ENCODE measurements at places on chromosomes 16 and 17.
A peak's percentile ranks its signal among the peaks of the same experiment; 100 is the strongest.

GRCh38 chr17:75263055-75263454 is 1.4 kb downstream of the MRPS7 start:
- no peak for DNase-seq

- no peak for DNase-seq
Observed at GRCh38 chr16:50136399-50136798, 16.7 kb upstream of the TENT4B start.

DNA sequence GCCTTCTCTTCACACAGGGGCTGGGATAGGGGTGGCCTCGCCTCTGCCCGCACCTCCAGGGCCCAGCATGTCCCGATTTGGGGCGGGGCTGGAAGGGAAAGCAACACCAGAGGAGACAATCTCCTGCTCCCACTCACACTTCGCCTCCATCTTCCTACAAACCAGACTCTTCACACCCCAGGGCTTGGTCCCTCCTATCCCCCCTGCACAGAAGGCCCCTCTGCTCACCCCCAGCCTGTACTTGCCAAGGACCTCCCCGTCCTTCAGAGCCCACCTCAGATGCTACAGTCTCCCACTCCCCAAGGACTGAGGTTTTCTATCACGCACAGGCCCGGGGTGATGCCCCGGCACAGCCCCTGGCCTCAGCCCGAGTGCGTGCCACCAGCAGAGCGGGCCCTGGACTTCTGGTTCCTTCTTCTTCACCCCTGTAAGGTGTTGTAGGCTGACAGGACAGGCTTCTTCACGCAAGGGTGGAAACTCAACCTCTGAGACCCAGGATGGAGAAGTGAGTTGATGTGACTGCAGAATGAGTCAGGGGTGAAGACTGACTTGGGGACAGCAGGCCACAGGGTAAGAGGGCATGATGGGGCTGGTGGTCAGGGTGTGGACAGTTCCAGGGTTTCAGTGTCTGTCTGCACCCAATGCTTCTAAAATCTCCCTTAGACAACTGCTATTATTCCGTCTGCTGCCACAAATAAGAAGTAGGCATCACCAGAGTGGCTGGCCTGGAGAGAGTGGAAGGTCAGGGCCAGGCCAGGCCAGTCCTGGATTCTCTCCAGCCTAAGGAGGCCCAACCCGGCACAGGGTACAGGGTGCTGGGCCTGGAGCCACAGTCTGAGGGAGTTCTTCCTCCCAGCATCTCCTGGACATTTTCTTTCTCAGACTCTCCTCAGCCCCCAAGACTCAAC is 2.5 kb downstream of the ITGAE start:
- no peak for DNase-seq

GRCh38 chr16:252366-253337 is 18.0 kb downstream of the FAM234A start:
- DNase-seq: no peak

GRCh38 chr17:38711792-38712571 is 6.9 kb downstream of the MLLT6 start:
- no peak for DNase-seq

DNA sequence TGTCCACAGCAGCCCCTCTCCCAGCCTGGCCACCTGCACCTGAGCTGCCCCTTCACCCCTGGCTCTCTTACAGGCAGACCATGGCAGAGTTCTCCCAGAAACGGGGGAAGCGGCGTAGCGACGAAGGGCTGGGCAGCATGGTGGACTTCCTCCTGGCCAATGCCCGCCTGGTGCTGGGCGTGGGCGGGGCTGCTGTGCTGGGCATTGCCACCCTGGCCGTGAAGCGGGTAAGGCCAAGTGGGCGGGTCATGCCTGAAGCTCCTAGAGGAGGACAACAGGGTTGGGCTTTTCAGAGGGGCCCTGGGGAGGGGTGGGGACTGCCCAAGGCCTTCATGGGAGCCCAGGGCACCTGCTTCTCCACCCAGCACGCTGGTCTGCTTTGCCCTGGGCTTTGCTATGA is 2.2 kb downstream of the MIEF2 start:
- no peak for DNase-seq

- DNase-seq: no peak
Observed at GRCh38 chr17:79047923-79048825, 24.2 kb downstream of the C1QTNF1 start.

GRCh38 chr17:54985476-54985875 is 16.9 kb downstream of the STXBP4 start:
- DNase-seq: no peak

DNA sequence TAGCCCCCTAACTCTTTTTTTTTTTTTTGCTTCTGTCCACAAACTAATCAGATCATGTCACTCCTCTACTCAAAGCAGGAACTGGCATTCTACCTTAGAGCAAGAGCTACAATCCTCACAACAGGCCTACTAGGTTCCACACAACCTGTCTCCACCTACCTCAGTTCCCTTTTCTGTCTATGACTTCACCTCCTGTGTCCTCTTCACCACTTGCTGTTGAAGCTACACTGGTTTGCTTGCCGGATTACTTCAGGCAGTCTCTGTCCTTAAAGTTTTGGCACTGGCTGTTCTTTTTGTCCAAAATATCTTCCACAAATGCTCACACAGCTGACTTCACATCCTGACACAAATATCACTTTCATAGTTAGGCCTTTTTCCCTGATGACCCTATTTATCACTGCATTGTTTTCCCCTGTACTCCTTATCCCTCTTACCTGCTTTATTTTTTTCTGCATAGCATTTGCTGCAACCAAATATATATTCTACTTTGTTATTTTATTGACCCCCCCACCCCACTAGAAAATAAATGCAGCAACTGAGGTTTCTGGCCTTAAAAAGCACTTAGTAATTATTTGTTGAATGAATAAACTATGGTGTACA is 72.0 kb downstream of the KANSL1 start:
- no peak for DNase-seq

DNA sequence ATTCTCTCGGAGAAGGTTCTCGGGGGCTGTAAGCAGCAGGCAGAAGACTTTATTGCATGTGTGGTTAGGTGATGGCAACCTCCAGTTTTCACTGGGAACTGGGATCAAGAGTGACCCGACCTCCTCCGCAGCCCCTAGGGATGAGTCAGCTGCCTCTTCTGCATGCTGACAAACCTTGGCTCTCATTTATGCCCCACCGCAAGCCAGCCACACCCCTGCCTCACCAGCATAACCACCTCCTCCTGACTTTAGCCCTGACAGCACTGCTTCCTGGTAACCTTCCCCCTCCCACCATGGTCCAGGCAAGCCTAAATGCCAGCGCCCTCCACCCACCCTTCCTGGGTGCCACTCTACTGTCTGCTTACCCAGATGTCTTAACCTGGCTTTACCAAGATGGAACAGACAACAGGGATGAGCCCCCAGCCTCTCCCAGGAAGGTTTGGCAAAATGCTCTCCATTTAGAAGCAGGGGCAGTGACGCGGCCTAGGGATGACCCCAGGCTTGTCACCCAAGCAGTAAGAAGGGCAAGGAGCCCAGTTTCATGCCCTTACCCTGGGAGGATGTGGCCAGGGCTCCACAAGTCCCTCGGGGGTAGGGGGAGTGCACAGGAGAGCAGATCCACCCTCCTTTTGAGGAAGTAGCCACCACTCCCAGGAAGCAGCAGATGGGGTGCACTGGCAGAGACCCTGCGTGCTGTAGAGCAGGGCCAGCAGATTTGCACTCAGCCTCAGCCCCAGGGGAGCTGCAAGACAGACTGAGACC is 73.5 kb downstream of the GOSR1 start:
- DNase-seq: no peak

GRCh38 chr16:3068487-3068886 is 3.0 kb downstream of the IL32 start:
- DNase-seq: no peak

DNA sequence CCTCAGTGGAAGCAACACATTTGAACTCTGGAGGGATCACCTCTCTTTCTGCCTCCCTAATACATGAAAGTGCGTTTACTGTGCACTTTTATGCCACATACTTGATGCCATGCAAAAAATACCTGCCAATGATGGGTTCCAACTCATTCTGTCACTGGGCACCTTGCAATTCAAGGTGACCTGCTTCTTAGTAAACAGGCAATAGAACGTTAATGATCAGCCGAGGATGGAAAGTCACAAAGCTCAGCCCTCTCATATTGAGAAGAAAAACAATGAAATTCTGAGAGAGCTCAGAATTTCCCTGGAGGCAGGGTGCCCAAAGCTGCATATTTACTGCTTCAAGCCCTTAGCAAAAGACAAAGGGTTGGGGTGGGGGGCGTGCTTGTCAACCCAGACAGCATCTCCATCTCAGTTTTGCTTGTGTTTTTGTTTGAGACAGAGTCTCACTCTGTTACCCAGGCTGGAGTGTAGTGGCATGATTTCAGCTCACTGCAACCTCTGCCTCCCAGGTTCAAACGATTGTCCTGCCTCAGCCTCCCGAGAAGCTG is 23.2 kb downstream of the LITAF start:
- DNase-seq: no peak

DNA sequence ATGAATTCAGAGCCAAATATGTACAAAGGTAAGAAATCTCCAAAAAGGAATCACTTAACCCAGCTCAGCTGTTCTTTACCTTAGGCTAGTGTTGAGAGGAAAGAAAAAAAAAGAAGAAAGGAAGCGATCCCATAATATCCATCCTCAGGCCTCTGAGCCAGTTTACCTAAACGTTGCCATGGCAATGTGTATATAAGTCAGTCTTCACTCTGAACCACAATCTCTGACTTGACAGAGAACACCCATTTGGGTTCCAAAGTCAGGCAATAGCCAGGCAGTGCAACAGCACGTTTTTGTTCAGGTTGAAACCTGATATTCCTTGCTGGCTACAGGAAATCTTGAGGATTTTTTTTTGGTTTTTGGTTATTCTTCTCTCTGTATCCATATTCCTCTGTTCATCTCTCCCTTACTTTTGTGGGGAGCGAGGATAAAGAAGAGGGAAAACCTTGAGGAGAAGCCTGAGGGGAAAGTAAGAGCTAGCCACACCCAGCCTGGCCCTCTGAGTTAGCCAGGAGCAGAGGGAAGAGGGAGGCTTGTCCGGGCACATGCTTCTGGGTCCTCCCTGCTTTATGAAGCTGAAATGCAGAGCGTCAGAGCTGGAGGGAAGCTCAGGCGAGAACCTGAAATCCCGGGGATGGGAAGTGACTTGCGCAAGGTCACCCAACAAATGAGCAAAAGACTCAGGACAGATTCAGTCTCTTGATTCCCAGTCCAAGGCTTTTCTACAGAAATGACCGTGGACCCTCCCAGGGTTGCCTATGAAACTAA is 152.7 kb downstream of the SOX9 start:
- DNase-seq: no peak

DNA sequence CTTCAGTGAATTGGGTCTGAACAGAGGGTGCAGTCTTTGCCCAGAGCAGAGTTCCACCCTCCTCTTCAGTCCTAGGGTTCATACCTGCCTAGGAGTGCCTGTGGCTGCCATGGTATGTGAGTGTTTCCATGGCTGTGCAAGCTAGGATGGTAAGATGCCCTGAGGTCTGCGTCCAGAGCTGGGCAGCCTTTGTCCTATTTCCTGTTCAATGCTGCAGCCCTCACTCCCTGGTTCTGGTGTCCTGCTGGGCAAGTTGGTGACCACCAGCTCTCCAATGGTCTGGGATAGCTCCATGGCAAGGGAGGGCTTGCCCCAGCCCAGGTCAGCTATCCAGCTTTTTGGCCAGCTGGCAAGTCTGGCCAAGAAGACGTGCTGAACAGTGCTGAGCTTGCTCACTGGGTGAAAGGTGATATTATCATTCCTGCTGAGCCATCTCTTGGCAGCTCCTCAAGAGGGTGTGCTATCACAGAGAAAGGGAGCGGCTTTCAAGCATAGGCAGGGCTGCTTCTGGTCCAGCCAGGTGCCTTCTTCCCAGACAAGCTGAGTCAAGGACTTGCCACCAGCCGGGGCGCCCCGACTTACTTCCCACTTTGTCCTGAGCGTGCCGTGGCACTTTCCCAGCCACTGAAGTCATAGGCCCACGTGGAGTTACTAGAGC is 13.0 kb upstream of the NFATC3 start:
- DNase-seq: peak; percentile 93

DNA sequence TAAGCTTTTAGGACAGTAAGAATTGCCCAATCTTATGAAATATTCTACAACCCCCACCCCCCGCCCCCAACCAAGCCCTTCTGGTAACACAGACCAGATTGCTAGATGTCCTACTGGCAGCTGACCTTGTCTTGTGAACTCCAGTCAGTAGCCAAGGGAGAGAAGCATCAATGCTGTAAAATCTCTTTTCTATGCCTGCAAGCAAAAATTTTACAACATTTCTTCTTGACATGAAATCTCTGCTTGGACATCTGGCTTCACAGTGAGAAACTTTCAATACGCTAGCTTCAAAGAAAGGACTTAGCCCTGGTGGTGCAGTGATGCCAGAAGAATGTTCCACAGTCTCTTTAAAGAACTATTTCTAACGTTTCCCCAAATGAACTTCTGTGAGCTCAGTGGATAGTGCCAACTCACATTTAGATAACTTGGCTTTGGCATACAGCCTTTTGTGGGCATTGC is 169.3 kb upstream of the AXIN2 start:
- no peak for DNase-seq

DNA sequence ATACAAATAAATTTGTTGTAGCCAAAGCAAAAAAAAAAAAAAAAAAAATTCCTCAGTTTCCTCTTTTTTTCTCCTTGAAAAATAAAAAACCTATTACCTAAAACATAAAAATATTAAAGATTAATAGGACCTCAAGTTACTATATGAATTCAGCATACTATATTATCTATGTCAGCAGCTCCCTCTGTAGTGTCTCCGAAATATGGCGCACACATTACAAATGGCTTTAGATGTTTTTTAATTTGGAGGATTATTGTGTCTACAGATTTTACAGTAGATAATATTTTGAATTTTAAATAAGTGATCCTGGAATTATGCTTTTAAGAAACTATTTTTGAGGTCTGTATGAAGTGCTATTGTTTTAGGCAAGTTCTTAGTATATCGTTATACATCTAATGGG is 94.4 kb downstream of the NLK start:
- DNase-seq: no peak

GRCh38 chr16:2186505-2186904 is 9.9 kb downstream of the CASKIN1 start:
- DNase-seq: no peak

GRCh38 chr16:67845291-67846062 is 1.3 kb upstream of the NUTF2 start:
- DNase-seq: no peak

DNA sequence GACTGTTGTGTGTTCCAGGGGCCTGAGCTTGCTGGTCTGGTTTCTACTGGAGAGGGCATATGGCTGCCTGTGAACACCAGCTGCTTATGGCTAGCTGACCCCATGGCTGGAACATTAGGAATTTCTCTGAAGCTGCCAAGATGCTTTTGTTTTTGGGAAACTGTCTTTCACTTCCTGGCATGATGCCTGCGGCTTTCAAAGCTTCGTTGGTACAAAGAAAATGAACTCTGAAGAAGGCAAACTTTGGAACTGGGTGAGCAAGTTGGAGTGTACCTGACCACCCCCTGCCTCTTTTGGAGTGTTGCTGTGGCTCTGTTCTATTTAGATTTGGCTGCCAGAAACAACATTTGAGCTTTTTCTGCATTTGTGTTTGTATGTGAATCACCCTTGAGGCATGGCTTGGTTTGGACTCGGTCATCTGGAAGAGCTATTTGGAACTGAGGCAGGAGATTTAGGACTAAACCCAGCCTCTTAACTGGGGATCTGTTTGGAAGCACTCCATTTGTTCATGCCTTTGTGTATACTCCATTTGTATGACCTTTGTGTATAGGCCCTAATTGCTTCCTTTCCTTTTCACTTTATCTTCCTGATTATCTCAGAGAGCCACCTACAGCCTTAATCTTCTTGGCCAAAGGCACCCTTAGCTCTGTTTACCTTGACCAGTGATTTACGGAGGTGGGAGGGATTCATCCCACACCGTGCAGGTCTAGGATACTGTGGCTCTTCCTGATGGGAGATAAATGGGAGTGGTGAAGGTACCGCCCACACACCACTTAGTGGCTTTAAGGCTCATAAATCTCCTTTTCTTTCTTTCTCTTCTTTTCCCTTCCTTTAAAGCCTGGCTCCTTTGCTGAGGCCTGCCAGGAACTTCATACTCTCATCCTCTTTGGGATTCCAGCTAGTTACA is 7.3 kb upstream of the CPHXL start:
- no peak for DNase-seq

All from vagina (tissue), 2 donors.